Left ventricle myocardium inferior (tissue), 1 donor: ENCODE measurements at places on chromosomes 3 and 15.

GRCh38 chr3:55006244-55006676 is 78.4 kb upstream of the LRTM1 start:
- no peak for DNase-seq

- DNase-seq = no peak
These were observed 127.1 kb downstream of the PTPRG start for GRCh38 chr3:61688307-61688984.

DNA sequence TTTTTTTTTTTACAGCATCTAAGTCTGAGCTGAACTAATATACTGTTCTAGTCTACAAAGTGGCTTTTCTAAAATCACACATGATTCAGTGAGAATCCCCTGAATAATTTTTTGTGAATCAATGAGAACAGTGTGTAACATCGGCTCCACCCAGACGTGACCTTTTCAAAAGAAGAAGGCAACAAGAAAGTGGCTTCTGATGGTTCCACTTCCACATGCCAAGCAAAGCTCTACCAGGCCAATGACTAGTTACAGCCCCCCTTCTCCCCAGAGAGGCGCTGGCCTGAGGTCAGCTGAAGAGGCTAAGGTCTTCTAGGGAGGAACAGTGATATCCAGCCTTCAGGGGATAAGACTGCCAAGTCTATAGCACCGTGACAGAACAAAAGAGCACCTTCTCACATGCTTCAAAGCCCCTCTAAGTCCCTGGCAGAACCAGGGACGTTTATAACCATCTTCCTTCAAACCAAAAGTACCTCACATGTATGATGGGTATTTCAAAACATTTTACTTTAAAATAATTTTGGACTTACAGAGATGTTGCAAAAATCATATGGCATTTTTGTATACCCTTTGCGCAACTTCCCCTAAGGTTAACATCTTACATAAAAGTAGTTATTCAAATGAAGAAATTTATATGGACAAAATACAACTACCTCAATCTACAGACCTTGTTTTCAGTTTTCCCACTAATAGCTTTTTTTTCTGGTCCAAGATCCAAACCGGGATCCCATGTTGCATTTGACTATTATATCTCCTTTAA is 177.9 kb downstream of the OSBPL10 start:
- no peak for DNase-seq

- no peak for DNase-seq
These were observed 758 bp downstream of the SELENOK start for GRCh38 chr3:53890726-53891475.

DNA sequence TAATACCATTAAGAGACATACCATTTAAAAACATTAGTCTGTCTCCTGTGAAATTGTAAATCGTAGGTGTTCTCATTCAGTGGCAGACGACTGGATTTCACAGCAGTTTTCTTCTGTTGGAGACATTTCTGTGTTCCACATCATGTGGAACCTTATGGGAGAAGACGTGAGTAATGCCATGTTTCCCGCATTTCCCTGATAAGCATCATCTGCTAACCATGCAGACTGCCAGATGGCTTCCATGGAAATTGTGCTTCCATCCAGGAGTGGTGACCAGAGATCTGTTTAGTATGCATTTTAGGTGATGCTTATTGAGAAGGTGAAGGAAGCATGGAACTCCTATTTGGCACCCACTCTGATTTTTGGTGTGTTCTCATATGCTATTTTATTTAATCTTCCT is 28.4 kb upstream of the ST3GAL6 start:
- no peak for DNase-seq

GRCh38 chr3:64380546-64380945 is 155.3 kb upstream of the PRICKLE2 start:
- no peak for DNase-seq

GRCh38 chr3:146404436-146404835 is 64.9 kb downstream of the PLSCR2 start:
- no peak for DNase-seq

GRCh38 chr3:164604687-164605086 is 473.6 kb downstream of the SI start:
- DNase-seq = no peak

GRCh38 chr15:80744415-80744814 is 34.8 kb upstream of the CEMIP start:
- no peak for DNase-seq

- no peak for DNase-seq
These were observed 27.3 kb upstream of the MBNL1 start for GRCh38 chr3:152241142-152242017.

DNA sequence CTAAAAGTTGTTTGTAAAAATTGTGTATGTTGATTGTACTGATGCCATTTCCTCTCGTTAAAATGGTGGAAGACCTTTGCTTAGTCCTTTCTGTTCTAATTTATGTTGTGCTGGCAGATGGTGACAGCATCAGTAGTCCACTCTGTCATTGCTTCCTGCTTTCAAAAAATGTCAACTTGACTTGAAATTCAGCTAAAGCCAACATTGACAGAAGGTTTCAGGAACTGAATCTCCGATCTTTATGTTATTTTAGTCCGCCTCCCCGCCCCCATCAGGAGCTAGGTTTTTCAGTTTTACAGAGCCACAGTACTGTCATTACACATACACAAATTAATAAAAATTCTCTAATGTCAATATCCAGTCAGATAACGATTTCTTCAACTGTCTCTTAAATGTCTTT is 1.5 kb downstream of the CEP63 start:
- DNase-seq = no peak

GRCh38 chr3:14143271-14144225 is 18.7 kb downstream of the TMEM43 start:
- no peak for DNase-seq

GRCh38 chr15:88509964-88510363 is 36.5 kb downstream of the DET1 start:
- no peak for DNase-seq

DNA sequence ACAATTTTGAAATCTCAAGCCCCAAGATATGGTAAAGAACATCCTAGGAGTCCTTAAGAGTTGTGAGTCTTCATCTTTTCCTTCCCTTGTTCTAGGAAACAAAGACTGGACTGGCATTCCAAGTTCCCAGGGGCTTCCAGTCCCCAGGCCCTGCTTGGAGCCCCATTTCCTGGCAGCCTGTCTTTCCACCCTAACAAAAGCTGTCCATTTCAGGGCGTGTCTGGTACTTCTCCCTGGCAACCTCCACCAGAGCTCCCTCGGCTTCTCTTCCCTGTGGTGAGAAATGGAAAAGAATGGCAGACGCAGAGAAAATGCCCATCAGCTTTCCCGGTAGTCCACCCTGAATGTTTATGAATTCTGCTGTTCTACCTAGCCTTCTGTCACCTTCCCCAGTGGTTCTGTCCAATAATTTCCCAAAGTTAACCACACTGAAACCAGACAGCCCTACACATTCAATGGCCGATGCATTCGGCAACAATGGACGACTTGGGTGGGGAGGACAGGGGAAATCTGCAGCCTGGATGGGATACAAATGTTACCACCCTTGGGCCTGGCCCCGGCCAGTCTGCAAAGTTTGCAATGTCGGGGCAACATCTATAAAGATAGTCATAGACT is 6.8 kb downstream of the RAB6B start:
- DNase-seq = no peak
